ENCODE measurements at places on chromosomes 3 and 15. TPM values are rescaled to one million over a fixed set of nuclear protein-coding genes. Genes with fewer than 3 reads are reported as not detected.

DNA sequence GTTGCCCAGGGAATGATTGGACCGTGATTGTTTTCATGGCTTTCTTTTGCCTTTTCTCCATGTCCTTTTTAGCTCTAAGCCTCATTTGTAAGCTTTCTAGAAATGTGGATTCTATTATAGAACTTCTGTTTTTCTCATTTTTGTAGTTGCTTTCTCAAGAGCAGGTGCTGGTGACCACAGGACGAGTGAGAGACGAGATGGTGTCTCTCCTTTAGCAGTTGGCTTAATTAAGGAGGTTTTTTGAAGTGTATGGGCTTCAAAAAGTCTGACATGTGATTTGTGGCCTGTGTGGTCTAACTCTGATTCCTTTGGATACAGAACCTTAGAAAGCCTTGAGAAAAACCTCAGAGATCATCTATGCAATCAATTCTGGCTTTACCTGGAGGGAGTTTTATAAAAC, 292.8 kb downstream of the LPP start:
- no peak for DNase-seq

DNA sequence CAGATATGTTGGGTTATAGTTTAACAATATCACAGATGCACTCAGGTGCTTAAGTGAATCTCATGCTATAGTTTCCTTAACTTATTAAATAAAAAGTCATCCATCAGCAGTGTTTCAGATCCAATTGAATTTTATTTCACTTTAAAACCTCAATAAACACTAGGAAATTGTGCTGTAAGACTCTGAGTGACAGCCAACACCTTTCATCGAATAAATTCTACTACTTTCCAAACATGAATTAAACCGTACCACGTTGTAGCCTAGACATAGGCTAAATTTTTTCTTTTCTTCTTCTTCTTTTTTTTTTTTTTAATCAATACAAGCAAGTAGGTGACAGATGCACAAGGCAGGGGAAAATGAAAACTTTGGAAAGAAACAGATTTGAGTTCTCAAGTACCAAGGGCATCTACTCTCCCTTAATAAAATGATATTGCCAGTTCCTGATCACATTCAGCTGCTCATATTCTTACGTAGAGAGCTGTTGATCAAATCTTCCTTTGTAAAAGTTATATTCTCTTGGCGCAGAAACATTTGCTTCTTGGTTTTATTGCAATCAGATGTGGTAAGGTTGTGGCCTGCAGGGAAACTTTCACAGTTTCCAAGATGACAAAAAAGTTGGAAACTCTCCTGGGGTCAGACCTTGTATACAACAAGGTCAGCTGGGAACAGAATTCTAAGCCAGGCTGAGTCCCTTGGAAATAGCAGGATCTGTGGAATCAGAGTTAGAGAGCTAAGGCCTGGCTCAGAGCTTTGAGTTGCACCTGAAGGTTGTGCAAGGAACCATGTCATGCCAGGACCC, 147.7 kb downstream of the CD47 start:
- DNase-seq = no peak

Gene COLQ
- total RNA-seq = 1.5 TPM

- DNase-seq = no peak
Measured at GRCh38 chr3:107562969-107563529, 40.3 kb downstream of the BBX start.

DNA sequence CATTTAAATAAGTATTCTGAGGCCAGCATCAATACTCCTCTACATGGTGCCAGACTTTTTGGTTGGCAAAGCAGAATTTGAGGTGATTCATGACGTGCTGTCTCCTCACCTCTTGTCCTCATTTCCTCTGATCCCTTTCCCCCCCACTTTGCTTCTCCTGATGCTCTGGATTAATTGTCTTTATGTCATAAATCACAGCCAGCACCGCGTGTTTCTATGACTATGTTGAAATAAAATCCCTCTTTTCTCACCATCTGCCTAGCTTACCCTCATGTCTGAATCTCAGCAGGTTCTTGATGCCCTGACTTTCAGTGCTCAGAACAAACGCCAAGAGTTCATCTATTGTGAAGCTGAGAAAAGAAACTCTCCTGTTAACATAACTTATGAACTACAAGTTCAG, 19.7 kb upstream of the PTPRG start:
- no peak for DNase-seq

Gene CFAP100
- total RNA-seq = 0.12 TPM

GRCh38 chr3:182364723-182365650, 428.3 kb upstream of the ATP11B start:
- DNase-seq = no peak

Gene GXYLT2
- total RNA-seq = 1.5 TPM
